ENCODE measurements at places on chromosomes 16 and 17. TPM values are rescaled to one million over a fixed set of nuclear protein-coding genes. Genes with fewer than 3 reads are reported as not detected.

The OR1A2 gene
- polyA plus RNA-seq: not detected

The CCDC92B gene
- polyA plus RNA-seq: 0.13 TPM

The RNU2-1 gene
- polyA plus RNA-seq: not detected

The C1QTNF1 gene
- 1.8 TPM for polyA plus RNA-seq

The IL17C gene
- polyA plus RNA-seq: not detected

The CFAP97D1 gene
- polyA plus RNA-seq: 0.04 TPM
